ENCODE measurements at places on chromosomes 16 and 17.
A peak's percentile ranks its signal among the peaks of the same experiment; 100 is the strongest.

DNA sequence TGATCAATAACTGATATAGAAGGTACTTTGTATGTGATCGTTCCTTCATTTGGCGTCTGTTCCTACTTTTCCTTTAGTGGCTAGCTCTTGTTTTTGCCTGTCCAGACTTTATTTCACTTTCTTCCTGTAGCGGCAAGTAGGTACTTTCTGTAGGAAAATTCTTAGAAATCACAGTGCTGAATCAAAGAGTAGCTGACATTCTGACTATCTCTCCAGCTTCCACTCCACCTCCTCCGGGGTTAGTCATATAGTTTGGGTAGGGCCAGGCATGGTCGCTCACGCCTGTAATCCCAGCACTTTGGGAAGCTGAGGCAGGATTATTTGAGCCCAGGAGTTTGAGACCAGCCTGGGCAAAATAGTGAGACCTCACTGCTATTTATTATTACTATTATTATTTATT, 29.9 kb upstream of the PAFAH1B1 start:
- no peak for DNase-seq

GRCh38 chr17:42754782-42755181, 6.2 kb upstream of the RAMP2 start:
- DNase-seq, result no peak

GRCh38 chr17:65588181-65588808, 26.8 kb upstream of the AXIN2 start:
- no peak for DNase-seq

DNA sequence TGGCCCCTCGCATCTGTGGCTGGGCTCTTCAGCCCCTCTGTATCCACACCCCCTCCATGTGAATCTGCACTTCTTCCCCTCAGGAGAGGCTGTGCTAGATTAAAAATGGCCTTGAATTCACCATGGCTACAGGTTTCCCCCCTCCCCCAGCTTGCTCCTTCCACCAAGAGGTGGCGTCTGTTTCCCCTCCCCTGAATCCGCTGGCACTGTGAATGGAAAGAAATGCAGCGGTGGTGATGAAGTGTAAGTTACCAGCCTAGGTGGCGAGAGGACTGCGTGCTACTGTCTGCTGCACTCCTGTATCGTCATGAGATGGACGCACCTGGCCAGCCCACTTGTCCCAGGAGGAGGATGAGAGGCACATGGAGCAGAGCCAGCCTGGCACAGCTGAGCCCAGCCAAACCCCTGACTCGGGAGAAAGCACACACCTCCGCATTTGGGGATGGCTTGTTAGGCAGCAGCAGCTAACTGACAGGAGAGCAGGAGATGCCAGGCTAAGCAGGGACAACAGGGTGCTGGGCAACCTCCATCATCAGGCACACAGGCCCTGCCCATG, 26.2 kb downstream of the TNFRSF13B start:
- no peak for DNase-seq

- peak; percentile 38 for DNase-seq
Measured at GRCh38 chr17:66673668-66674276, 161.1 kb upstream of the CACNG5 start.

- no peak for DNase-seq
Measured at GRCh38 chr17:41004397-41004796, 4.5 kb downstream of the KRTAP3-1 start.
